HS-5 (cell line): ENCODE measurements at places on chromosomes 6 and 20.

DNA sequence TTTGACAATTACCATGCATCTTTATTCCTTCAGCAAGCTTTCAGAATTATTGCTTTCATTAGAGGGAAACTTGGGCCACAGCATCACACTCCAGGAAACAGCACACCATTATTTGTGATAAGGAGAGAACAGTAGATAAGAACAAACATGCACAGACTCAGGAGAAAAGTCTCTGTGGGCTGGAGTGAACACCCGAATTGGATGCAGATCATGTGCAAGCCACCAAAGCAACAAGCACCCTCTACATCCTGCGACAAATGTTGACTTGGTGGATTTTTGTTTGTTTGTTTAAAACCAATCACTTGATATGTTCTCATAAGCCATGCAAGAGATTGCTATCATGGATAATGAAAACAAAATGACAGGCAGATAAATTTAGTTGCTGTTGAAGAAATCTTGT is 67.7 kb upstream of the ZFP64 start:
- no peak for DNase-seq

DNA sequence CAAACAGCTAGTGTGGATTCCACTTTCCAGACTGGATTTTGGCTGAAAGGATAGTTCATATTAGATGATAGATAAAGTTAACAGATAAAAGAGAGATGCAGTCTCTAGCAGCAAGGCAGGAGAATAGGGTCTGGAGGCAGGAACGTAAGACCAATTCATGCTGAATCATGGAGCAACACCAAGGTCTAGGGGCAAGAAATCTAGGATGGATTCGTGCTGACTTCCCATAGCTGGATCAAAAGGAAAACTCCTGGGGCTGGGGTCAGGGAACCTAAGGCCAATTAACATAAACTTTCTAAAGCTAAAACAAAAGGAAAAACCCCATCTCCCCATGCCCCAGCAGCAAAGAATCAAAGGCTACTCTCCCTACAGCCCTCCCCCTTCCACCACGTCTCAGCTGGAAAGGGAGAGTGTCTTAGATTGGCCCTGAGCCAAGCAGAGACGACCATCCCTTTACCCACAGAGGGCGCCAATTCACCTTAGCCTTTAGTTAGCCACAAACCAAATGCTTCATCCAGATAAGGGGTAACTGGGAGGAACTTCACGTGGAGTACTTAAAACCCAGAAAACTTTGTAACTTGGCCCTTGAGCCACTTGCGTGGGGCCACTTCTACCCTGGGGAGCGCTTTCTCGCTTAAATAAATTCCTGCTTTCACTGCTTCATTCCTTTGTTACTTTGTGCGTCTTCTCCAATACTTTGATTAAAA is 7.6 kb downstream of the TREM1 start:
- peak; percentile 11 for DNase-seq

GRCh38 chr20:52731093-52731492 is 241.1 kb upstream of the TSHZ2 start:
- no peak for DNase-seq

DNA sequence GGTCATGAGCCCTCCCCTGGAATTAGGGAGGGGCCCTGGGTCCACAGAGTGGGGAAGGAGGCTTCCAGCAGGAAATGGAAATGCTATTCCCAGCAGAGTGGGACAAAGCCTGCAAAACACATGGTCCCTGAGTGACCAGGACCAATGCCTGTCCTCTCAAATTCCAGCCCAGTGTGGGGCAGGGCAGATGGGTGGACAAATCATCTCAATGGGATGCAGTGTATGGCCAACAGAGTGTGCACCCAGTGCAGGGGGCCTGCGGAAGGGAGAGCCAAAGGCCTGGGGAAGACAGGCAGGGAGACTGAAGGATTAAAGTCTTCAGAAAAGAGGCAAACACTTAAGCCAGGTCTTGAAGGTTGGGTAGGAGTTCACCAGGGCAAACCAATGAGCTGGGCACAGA is 28.7 kb upstream of the PHACTR3 start:
- no peak for DNase-seq

GRCh38 chr6:37668251-37668650 is 29.4 kb downstream of the MDGA1 start:
- DNase-seq = no peak

- no peak for DNase-seq
Measured at GRCh38 chr6:15734118-15734897, 71.5 kb upstream of the DTNBP1 start.

GRCh38 chr6:39922821-39923220 is 11.4 kb downstream of the MOCS1 start:
- no peak for DNase-seq

DNA sequence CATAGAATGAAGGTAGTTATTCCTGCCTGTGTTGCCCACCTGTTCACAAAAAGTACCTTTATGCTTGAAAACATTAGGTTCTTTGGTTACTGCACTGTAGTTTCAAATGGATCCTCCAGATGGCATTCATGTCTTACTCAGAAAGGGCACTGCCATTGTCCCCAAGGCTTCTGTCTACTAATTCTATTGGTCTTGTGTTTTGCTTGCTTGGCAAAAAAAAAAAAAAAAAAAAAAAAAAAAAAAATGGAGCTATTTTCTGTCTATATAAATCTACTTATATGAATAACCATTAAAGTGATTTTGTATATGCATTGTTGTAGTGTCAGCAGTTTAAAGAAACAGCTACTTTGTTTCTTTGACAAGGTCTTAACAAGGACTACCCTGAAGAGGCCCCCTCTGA is 12.7 kb upstream of the EFHC1 start:
- DNase-seq = no peak

GRCh38 chr6:54286141-54286540 is 22.1 kb upstream of the TINAG start:
- DNase-seq = no peak

GRCh38 chr6:22227824-22228610 is 68.8 kb downstream of the PRL start:
- no peak for DNase-seq

GRCh38 chr6:80468398-80468797 is 361.9 kb downstream of the BCKDHB start:
- DNase-seq = no peak

GRCh38 chr20:52972190-52972937 is at the start of gene TSHZ2:
TSS of gene TSHZ2 (plus strand) at chr20:52972358. CDS start at chr20:52973294, 936 bp downstream.
- peak; percentile 56 for DNase-seq

- DNase-seq = no peak
Measured at GRCh38 chr6:157732416-157733161, 90.5 kb upstream of the SNX9 start.

- no peak for DNase-seq
Measured at GRCh38 chr20:1382670-1383069, 10.2 kb downstream of the FKBP1A start.

- no peak for DNase-seq
Measured at GRCh38 chr20:10239954-10240353, 21.3 kb downstream of the SNAP25 start.

DNA sequence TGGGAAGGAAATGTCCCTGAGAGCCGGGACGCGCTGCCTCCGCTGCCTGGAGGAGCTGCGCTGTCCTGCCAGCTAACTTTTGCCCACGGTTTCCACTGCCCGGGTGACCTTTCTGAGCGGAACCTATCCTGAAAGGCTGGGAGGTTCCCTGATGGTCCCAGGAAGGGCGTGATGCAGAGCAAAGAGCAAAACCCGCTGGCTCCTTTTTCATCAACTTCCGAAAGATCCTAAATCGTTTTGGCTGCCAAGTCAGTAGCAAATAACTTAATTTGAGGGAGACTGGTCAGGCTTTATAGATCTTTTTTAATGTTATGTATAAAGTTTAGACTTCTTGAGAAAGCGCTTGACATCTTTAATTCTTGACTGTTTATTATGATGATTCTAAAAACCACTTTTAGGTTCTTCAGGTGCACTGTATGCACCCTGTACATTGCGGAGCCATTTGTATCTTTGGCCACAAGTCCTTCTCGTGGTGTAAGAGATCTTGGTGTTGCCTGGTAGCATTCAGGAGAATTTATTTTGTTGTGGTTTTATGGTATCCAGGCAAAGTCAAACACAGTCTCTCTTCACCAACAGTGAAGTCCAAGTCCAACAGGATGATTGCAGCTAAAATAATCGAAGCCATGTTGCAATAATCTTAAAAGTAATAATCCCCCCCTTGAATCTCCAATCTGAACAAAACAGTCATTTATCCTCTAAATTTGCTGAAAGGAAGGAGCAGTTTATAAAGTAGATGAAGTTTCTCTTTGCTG is at the start of gene SYNE1:
Gene SYNE1 (minus strand): TSS at position 67 of the 752 bp plus-strand sequence. CDS start 9,031 bp downstream, outside the sequence.
- no peak for DNase-seq

DNA sequence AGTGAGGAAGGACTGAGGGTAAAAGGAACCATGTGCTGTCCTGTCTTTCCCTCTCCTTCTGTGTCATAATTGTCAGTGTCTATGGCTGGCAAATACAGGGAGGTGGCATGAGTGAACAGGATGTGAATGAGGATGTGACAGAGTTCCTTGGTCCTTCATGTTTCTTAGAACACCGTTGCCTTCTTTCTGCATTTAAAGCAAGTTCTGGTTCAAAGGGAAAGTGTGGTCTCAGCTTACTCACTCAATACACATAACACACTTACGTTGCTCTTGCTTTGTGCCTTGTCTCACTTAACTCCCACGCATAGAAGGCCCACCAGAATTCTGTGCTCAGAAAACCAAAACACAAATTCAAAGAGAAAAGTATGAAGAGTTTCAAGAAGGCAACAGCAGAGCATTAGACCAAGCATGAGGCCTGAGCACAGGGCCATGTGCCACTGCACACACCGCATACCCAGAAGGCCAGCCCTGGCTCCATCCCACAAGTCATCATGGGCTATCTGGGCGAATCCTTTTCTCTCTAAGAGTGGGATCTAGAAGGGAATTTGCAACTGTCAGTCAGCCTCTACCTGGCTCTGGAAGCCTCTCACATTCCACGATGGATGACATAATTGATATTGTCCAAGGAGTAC is 38.9 kb upstream of the SAYSD1 start:
- no peak for DNase-seq

DNA sequence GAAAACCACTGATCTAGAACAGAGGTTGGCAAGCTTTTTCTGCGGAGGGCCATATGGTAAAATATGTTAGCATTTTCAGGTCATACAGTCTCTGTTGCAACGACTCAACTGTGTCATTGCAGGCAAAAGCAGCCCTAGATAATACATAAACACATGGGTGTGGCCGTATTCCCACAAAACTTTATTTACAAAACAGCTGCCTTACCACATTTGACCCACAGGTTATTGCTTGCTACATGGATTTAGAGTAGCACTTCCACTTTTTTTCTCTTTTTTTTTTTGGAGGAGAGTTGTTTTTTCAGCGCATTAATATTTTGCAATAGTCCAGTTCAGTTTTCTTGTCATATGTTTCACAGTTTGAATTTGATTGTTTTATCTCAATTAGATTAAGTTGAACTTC is 2.5 kb upstream of the IGF2R start:
- DNase-seq = no peak

- DNase-seq = no peak
Measured at GRCh38 chr6:26224940-26225847, 138.0 kb downstream of the HFE start.

GRCh38 chr6:122829456-122829855 is 40.4 kb downstream of the SMPDL3A start:
- DNase-seq = no peak

DNA sequence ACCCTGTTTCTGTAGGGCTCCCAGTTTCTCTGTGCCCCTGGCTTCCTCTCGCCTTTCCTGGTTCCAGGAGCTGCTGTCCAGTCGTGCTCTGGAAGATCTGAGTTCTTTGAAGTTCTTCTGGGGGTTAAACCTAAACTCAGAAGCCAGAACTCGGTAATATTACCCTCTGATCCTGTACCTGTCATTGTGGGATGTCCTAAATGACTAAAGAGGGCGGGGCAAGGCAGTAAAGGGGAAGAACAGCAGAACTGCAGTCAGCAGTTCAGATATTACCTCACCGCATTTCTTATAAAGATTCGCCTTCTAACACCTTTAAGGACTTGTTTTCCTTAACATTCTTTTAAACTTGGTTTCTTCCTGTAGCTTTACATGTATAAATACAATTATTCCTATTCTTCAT is 63.9 kb downstream of the FAM120B start:
- no peak for DNase-seq

DNA sequence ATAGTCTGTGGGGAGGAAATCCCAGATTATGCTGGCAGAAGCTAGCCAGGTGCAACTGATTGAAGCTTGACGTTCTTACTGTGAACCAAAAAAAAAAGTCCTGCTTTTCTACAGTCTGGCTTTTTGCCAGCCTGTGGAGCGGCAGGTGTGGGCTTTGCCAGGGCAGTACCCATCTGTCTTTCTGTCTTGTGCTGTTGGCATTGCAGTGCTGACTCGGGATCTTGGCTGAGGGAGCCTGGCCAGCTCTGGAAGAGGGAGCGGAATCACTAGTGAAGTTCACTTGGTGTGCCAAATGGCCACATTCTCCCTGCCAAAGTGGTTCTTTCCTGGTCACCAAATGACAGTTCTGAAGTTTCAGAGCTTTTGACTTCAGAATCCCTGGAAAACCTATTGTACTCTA is 5.0 kb downstream of the KIF3B start:
- DNase-seq = no peak

- DNase-seq = no peak
Measured at GRCh38 chr20:12860619-12861247, 148.0 kb upstream of the SPTLC3 start.

DNA sequence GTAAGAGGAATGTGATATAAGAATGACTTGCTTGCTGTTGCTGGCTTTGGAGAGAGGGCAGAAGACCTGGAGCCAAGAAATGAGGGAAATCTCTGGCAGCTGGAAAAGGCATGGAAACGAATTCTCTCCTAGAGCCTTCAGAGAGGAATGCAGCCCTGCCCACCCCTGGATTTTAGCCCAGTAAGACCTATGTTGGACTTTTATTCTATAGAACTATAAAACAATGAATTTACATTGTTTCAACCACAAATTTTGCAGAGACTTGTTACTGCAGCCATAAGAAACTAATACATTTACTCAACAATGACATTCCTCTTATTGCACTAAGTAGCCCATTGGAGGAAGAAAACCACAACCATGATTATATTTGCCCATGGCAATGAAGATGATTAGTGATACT is 39.5 kb upstream of the PREP start:
- DNase-seq = no peak

- DNase-seq = no peak
Measured at GRCh38 chr6:2185466-2185865, 59.9 kb downstream of the GMDS start.

GRCh38 chr6:54050750-54051149 is 60.5 kb upstream of the MLIP start:
- DNase-seq = no peak

- no peak for DNase-seq
Measured at GRCh38 chr6:156633291-156633690, 143.9 kb upstream of the ARID1B start.

GRCh38 chr20:10824750-10825500 is 151.1 kb upstream of the JAG1 start:
- DNase-seq = no peak

GRCh38 chr6:7390226-7390878 is 744 bp downstream of the RIOK1 start:
- DNase-seq = no peak

DNA sequence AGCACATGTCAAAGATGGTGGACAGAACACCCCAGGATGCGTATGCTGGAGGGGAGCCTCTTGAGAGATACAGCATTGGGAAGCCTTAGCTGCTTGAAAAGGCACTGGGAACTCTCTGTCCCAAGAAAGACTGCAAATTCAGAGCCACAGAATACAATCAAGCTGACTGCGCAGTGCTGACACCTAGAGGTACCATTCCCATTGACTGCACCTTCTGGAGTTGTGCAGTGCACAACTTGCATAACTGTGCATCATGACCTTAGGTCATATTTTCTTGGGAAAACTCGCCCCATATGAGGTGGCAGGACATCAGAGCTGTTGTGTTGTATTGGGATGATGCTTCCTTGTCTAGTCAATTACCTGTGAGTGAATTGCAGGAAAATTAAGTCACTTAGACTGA is 646.5 kb upstream of the NOX3 start:
- no peak for DNase-seq

- DNase-seq = no peak
Measured at GRCh38 chr6:124490122-124490521, 472.1 kb upstream of the RNF217 start.
